Psoas muscle (tissue), 8 donors: ENCODE measurements at places on chromosomes 12 and 14.

- no peak for DNase-seq
These were observed 41.6 kb downstream of the TRHDE start for GRCh38 chr12:72313806-72314205.

DNA sequence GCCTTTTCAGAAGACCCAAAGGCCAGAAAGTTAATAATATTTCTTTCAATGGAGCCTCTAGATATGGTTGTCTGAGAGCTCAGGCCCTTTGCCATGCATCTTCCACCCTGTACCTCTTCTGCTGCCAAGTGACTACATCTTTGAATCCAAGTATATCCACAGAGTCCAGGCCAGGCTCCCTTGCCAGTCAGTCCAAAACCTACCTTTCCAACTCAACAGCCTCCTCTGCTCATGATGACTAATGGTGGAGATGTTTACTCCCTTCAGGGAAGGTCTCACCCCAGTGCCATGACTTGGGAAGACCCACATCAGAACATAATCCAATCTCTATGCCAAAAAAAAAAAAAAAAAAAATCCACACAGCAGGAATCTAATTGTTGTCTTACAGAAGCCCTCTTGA is 20.4 kb downstream of the TTC9 start:
- no peak for DNase-seq

DNA sequence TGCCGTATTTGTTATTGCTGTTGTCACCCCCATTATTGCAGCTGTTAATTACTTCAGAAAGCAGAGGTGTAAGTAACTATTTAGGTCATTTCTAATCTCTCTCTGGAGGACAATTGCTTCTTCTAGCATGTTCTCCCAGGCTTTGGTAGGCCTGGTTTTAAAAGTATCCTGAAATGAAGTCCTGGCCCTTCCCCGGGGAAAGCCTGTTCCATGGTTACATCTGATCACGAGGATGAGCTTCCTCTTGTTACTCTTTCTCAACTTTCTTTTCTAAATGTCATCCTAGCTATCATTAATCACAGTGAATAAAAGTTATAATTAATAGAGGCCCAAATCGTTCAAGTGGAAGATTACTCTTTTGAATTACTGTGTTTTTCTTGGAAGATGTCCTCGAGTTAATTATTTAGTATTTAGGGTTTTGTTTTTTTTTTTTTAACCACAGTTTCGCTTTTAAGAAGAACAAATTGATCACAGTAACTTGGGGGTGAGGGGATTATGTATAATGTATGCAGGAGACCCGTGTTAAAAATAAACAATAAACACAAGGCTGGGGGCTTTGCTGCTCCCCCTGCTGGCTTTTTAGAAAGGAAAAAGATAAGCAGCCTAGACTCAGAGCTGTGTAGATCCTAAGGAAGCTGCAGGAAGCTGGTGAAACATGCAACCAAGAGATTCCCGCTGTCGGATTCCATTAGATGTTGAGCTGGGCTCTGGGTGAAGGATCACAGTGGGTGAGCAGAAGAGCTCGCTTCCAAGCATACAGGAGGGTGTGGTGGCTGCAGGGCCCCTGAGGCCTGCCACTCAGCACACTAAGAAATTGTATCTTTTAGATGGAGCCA is 420.1 kb downstream of the FUT8 start:
- no peak for DNase-seq

GRCh38 chr12:124010687-124011086 is 37.7 kb downstream of the ZNF664 start:
- no peak for DNase-seq

- no peak for DNase-seq
These were observed 44.3 kb downstream of the SPRING1 start for GRCh38 chr12:116693286-116694227.
